Activated T-cell treated with anti-CD3 and anti-CD28 coated beads, Interleukin-2, amount 50 U/mL, for 4 hours (primary cell): ENCODE measurements at places on chromosomes 6 and 20.

DNA sequence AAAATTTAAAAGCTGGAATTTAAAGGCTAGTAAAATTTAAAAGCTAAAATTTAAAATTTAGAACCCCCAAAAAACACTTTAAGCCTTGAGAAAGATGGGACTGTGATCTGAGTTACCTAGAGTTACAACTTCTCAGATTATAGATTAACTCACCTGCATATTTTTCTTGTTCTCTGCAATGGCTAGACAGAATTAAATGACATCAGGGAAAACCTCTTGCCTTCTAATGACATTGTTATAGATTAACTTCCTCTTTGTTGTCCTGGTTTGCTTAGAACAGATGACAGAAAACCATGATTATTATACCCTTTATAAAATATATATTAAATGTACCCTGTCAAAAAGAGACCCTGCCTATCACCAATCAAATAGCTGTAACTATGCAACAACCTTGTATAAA lies 56.4 kb downstream of the TRDN start:
- no peak for DNase-seq

- no peak for DNase-seq
Measured at GRCh38 chr6:154882107-154882506, 113.0 kb upstream of the TIAM2 start.

- no peak for DNase-seq
Measured at GRCh38 chr6:6225885-6226529, 94.5 kb downstream of the F13A1 start.

DNA sequence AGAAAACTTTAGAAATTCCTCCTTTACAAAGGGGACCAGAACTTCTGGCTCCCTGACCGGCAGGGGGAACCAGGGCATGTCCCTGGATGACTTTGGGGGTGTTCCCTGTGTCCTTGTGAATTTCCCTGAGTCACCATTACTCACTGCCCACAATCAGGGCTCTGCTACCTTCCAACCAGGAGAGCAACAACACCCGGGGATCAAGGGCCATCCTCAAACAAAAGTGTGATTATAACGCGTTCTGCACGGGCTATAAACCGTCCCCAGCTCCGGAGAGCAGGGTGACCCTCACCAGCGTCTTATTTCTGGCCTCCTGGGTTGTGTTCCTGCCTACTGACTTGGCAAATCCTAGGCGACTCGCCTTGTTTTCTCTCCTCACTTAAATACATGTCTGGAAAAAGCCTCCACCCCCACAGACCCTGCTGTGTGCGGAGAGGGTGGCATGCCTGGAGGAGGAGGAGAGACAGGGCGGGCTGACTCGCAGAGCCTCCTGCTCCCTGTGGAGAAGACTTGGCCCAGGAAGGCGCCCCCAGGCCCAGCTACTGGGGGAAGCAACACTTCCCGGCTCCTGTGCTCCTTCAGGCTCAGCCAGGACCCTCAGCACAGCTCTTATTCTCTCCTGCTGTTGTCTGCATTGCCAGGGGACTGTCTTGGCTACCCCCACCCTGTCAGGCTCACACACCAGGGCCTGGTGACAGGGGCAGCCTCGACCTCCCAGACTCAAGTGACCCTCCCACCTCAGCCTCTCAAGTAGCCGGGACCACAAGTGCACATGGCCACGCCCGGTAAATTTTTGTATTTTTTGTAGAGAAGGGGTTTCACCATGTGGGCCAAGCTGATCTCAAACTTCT lies 54.1 kb downstream of the FGD2 start:
- DNase-seq = no peak

DNA sequence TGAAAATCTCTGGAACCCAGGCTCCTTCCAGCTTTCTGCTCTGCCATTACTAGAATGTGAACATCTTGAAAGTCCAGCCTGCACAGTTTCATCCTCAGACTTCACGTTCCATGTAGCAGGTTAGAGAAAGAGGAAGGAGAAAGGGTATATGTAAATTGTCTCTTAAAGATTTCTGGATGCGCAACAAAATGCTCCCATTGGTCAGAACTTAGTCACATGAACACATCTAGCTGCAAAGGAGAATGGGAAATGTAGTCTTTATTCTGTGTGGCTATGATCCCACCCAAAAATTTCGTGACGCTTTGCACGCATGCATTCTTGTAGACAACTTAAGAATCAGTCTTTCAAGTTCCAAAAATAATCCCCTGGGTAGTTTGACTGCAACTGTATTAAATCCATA lies 46.4 kb upstream of the CHD6 start:
- no peak for DNase-seq

- DNase-seq = no peak
Measured at GRCh38 chr6:105561486-105561885, 158.6 kb upstream of the PREP start.

DNA sequence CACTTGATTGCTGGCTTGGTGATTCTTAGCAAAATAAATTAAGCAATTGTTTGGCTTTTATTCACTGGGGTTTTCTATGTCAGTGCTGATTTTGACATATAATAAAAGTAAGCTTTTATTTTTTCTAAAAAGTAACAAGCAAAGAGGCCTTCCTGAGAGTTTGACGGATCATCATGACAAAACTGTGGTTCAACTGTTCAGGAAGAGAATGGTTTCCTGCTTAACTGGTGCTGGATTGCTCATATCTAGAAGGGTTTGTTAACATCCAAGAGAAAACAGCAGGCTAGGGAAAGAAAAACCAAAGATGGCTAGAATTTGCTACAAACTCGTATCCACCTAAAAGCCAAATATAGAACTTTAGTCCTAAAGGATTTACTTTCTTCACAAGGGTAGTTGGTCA lies 21.2 kb downstream of the SERPINB1 start:
- DNase-seq = no peak

- DNase-seq = no peak
Measured at GRCh38 chr20:3930265-3931206, 41.3 kb downstream of the PANK2 start.
